ENCODE measurements at places on chromosomes 13 and 19.

GRCh38 chr19:3276341-3276799 lies 51.9 kb downstream of the CELF5 start:
- DNase-seq, result peak; percentile 72

GRCh38 chr19:4196587-4197148 lies 14.2 kb downstream of the ANKRD24 start:
- no peak for DNase-seq

GRCh38 chr19:58543826-58544590 lies at the start of gene TRIM28:
Gene TRIM28 (plus strand): TSS chr19:58544064. CDS start chr19:58544758, 694 bp downstream.
- no peak for DNase-seq

DNA sequence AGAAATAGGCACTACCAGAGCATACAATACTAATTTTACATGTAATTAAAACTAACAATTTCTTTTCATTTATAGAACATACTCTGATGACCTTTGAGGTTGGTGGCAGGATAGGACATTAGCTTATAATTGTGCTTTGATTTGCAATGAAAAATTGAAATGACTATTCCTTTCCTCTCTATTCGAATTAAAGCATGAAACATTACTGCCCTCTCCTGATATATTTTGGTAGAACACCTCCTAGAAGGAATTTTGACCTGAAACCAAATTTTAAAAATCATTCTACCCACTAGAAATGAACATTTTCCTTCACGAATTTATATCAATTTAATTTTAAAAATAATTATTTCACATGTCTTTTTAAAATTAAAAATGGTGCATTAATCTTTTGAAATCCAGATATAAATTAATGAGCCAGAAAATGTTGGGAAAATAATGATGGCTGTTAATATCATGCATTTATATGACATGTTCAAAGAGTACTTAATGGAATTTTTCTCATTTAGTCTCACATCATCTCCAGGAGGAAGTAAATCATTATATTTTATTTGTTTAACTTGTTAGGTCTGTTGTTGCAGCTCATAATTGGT lies 556.3 kb upstream of the ARGLU1 start:
- no peak for DNase-seq

DNA sequence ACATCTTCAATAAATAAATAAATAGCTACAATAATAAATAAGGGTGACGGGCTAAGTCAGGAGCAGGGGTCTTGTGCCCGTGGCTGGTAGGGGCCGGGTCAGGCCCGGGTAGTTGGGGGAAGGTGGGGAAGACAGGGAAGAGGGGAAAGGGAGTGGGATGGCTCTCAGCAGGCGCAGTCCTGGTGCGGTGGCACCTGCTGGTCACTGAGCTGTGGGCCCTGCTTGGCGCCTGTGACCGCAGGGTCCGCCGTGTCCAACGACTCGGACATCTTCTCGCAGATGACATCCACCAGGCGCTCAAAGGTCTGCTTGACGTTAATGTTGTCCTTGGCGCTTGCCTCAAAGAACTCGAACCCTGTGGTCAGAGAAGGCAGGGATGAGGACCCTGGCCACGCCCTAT lies 4.3 kb downstream of the MPV17L2 start:
- DNase-seq, result no peak

DNA sequence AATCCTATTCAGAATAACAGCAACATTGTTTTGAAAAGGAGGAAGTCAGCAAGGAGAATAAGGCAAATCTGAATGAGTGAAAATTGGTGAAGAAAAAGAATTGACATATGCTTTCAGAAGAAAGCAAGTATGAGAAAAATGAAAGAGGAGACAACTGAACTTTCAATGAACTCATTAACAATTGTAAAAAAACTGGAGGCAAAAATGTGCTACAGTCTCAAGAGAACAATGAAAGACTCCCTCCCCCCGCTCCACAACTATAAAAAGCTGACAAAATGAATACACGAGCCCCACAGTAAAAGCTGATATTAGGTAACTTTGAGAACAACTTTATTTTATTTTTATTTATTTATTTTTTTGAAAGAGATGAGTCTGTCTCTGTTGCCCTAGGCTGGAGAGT lies 373.1 kb downstream of the DIAPH3 start:
- no peak for DNase-seq

GRCh38 chr19:10961073-10961860 lies 437 bp downstream of the SMARCA4 start:
- no peak for DNase-seq

- DNase-seq, result no peak
These were observed 92.9 kb downstream of the FLT1 start for GRCh38 chr13:28402057-28402381.

DNA sequence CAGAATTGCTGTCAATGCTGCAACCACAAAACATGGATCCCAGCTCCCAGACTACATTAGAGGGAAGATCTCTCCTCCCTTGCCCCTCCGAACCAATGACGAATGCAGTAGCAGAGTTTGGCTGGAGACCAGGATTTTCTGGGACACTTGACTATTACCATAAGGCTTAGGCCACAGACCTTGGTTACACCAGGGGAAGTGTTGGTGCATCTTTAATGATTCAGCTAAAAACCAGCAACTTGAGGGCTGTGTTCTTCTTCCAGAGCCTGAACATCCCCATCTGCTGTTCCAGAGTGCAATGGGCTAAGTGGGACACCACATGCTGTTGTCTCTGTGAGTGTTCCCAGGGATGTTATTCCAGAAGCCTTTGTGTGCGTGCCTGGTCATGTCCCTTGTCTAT lies 528.2 kb downstream of the LMO7 start:
- no peak for DNase-seq

- DNase-seq, result no peak
These were observed 28.6 kb downstream of the POLR1D start for GRCh38 chr13:27650312-27650711.

DNA sequence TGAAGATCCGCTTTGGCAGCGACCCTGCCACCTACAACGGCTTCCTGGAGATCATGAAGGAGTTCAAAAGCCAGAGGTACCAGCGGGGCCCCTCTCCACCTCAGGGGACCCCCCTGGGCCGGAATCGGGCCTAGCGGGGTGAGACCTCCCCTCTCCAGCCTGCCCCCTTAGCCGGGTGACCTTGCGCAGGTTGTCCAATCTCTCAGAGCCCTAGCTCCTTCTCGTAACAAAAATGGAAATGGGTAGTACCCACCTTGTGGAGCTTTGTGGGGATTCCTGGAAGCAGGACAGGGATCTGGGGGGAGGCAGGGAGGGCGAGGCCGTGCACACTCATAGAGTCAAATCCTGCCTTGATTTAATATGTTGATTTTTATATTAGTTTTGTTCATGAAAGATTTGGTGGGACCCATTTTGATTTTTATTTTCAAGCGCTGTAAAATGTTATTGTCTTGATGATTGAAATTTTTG lies 658 bp downstream of the SIN3B start:
- DNase-seq, result no peak

DNA sequence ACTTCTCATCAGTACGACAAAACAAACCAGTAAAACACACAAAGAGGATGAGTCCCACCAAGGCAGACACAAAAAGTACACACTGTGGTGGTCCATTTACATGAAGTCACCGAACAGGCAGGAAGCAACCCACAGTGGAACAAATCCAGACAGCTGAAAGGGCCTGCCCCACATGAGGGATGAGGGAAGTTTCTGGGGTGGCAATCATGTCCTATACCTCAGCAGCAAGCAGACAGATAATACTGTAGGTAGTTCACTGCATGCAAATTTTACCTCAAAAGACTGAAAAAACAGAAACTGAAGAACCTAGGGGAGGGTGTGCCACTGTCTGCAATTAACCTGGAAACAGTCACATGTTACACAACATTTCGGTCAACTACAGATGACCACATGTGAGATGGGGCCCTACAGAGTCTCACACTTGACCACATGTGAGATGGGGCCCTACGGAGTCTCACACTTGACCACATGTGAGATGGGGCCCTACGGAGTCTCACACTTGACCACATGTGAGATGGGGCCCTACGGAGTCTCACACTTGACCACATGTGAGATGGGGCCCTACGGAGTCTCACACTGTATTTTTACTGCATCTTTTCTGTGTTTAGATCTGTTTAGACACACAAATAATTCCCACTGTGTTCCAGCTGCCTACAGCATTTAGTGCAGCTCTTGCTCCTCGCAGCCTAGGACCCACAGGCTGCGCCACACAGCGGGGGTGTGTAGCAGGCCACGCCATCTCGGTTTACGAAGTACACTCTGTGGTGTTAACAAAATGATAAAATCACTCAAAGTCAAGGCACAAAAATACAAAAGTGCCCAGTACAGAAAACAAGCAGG lies 22.2 kb downstream of the PCID2 start:
- DNase-seq, result no peak

DNA sequence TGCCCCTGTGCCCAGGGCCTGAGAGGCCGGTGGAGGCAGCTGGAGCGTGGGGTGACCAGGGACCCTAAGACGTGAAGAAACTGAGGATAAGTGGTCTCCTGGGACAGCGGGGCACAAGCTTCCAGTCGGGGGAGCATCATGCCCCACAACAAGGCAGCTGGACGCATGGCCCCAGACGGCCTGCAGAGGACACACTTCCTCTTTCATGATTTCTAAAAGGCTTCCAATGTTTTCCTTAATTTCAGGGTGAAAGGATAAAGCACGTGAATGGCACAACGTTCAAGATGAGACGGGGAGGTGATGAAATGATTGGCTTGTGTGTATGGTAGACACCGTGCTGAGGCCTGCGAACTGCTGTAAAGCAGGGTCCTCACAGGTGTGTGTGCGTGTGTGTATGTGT lies 20.2 kb upstream of the MYDGF start:
- no peak for DNase-seq

DNA sequence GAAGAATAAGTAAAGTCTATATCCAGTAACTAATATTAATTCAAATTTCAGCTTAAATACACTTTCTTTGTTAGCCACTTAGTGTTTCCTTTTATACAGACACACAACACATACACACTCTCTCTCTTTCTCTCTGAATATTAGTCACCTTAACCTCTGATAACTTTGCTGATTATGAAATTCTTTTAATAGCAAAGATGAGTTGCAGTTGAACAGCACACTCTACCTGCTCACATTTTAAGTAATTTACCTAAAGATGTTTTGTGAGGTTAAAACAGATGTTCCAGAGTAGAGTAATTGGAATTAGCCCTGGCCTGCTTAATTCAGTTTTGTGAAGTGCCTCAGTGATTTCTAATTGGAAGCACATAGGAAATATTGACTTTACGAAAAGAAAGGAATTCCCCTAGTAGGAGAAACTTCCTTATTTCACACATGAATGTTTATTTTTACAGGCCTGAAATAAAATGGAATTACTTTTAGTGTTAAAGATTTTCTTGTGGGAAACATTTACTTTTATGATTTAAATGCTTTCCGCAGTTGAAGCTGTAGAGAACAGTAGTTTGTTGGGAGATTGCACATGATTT lies 184.3 kb downstream of the MYO16 start:
- DNase-seq, result no peak

DNA sequence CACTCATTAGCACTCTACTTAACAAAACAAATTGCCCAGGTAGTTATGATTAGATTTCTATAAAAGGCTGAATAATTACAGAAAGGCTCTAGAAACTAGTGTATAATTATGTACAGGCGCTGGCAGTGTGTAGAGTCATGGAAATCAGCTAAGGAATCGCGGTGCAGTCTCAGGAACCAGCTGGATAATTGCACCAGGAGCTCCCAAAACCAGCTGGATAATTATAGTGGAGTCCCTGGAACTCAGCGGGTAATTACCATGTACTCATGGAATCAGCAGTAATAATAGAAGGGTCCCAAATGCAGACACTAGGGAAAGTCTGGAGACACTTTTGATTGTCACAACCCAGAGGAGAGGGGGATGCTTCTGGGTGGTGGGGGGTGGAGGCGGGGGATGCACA lies 23.2 kb upstream of the TTYH1 start:
- peak; percentile 100 for DNase-seq

GRCh38 chr13:97506511-97506910 lies 72.5 kb downstream of the RAP2A start:
- no peak for DNase-seq
